ENCODE measurements at places on chromosomes 4 and X.

GRCh38 chrX:40573763-40574162 is 7.0 kb upstream of the ATP6AP2 start:
- no peak for DNase-seq

GRCh38 chr4:120291541-120291940 is 224.9 kb upstream of the MAD2L1 start:
- no peak for DNase-seq

GRCh38 chr4:86403575-86403974 is 43.7 kb upstream of the MAPK10 start:
- no peak for DNase-seq

- no peak for DNase-seq
Observed at GRCh38 chrX:120647127-120647526, 17.3 kb upstream of the C1GALT1C1 start.

DNA sequence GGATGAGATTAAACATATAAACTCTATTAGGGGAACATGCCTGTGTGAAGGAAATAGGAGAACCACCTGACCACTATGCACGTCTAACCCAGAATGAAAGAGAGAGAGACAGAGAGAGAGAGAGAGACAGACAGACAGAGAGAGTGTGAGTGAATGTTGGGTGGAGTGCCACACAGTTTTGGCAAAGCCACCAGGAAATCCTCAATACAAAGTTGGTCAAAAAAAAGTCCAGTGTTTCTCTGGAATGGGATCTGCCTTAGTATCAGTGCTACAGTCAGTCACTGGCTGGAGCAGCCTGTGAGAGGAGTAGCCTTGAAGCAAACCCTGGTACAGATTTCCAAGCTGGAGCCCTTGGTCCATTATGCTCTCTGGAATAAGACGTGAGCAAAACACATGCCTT is 91.7 kb downstream of the GC start:
- DNase-seq = no peak

DNA sequence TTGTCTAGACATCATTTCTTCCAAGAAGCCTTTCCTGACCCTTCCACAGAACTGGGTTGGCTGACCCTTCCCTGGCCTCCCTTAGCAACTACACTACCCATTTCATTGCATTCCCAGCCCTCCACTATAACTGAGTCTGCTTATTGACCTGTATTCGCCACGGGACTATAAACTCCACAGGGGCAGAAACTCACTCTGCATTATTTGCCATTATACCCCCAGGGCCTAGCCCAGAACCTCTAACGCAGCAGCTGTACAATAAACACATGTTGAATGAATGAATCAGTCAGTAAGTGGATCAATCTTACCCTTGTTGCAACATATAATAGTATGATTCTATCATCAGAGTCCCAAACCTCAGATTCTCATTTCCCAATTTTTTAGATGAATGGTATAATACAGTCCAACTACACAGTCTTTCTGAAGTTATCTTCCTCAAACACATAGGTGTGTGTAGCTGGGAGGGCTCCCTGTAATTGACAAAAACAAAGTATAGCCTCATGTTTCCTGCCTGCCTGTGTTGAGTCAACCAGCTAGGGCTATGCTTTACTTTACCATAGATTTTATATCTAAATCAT is 209.3 kb downstream of the CHIC2 start:
- DNase-seq = no peak

DNA sequence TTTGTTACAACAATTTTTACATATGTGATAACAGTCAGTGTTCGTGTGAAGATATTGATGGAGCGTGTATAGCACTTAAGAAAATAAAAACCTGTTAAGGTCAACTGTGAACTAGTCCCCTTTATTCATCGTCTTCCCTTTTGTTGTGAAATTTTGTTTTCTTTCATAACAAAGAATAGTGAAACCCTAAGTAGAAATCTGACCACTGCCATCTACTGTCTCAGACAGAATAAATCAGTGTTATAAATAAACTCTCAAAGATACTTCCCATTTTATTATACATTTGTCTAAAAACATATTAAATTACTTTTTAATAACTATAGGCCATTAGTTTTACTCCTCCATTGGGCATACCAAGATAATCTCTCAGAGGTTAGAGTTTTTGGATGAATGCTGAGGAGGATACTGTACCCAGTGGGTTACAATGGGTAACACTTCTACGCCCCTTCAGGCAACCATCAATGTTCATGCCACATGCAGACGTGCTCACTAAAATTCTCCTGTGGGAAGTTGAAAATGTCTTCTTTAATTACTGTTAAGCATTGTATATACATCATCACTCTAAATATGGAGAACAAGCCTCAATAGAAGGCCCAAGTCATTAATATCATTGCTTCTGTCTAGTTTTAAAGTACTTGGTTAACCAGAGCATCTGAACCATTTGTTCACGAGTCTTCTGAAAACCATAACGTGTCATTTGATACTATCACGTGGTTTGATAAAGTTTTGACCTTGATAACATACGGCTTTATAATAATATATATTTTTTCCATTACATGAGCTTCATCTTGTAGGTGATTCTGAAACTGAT is 171.2 kb downstream of the TMA16 start:
- DNase-seq = no peak

All from stimulated activated CD8-positive, alpha-beta memory T cell treated with anti-CD3 and anti-CD28 coated beads, Interleukin-2, amount 100 ng/mL, for 1 hour (primary cell).